Muscle of back (tissue), 13 donors: ENCODE measurements at places on chromosomes 13 and 19. TPM values are rescaled to one million over a fixed set of nuclear protein-coding genes. Genes with fewer than 3 reads are reported as not detected.

Gene NOVA2
- 4.6 TPM for polyA plus RNA-seq

Gene KIR2DL4
- not detected for polyA plus RNA-seq

Gene TEX101
- not detected for polyA plus RNA-seq

Gene PNMA8B
- polyA plus RNA-seq = 4.9 TPM

Gene KIRREL2
- polyA plus RNA-seq = 0.41 TPM

Gene RASL11A
- 2.6 TPM for polyA plus RNA-seq

Gene WDR88
- 0.67 TPM for polyA plus RNA-seq

Gene RDH8
- not detected for polyA plus RNA-seq

Gene FGF21
- not detected for polyA plus RNA-seq

Gene PRKD2
- 32.9 TPM for polyA plus RNA-seq

Gene ANGPTL8
- polyA plus RNA-seq = 0.37 TPM

Gene KLK4
- not detected for polyA plus RNA-seq

Gene CNN1
- polyA plus RNA-seq = 203 TPM

Gene PDX1
- polyA plus RNA-seq = not detected

Gene ZNF728
- polyA plus RNA-seq = not detected

Gene ASF1B
- 8.5 TPM for polyA plus RNA-seq

Gene FAAP24
- polyA plus RNA-seq = 2.3 TPM

Gene B3GNT8
- 1.8 TPM for polyA plus RNA-seq

Gene LILRA1
- 0.32 TPM for polyA plus RNA-seq

Gene IL11
- not detected for polyA plus RNA-seq

Gene TNFRSF19
- polyA plus RNA-seq = 41.5 TPM

Gene FBN3
- 11.2 TPM for polyA plus RNA-seq

Gene TMEM255B
- 6.1 TPM for polyA plus RNA-seq

Gene CATSPERD
- polyA plus RNA-seq = not detected

Gene GIPR
- not detected for polyA plus RNA-seq

Gene ZNF878
- polyA plus RNA-seq = 0.17 TPM

Gene IZUMO4
- 1.1 TPM for polyA plus RNA-seq

Gene PLIN4
- polyA plus RNA-seq = 7.3 TPM

Gene TICAM1
- polyA plus RNA-seq = 7.3 TPM

Gene CYP2F1
- not detected for polyA plus RNA-seq

Gene PIBF1
- 23.7 TPM for polyA plus RNA-seq

Gene RTBDN
- not detected for polyA plus RNA-seq

Gene ZNF730
- 1.4 TPM for polyA plus RNA-seq

Gene ZNF497
- 1.9 TPM for polyA plus RNA-seq

Gene CALR3
- not detected for polyA plus RNA-seq

Gene DLEU7
- 0.29 TPM for polyA plus RNA-seq

Gene SBK2
- polyA plus RNA-seq = 6.8 TPM

Gene MATK
- polyA plus RNA-seq = 0.31 TPM

Gene SYNGR4
- polyA plus RNA-seq = 0.33 TPM

Gene MEIS3
- polyA plus RNA-seq = 13.9 TPM

Gene WDR87
- 0.21 TPM for polyA plus RNA-seq

Gene CLASRP
- polyA plus RNA-seq = 69.2 TPM

Gene SPART
- 63.0 TPM for polyA plus RNA-seq

Gene MARK4
- polyA plus RNA-seq = 33.7 TPM

Gene UGGT2
- polyA plus RNA-seq = 18.1 TPM

Gene ZNF20
- 1.7 TPM for polyA plus RNA-seq

Gene RASIP1
- polyA plus RNA-seq = 18.7 TPM

Gene ZNF556
- polyA plus RNA-seq = 50.3 TPM

Gene PCP2
- polyA plus RNA-seq = not detected
